Spleen (tissue), 13 donors: ENCODE measurements at places on chromosomes 3 and 15.
A peak's percentile ranks its signal among the peaks of the same experiment; 100 is the strongest.

- peak; percentile 81 for DNase-seq
These were observed 31.3 kb upstream of the TMEM115 start for GRCh38 chr3:50390508-50391224.

DNA sequence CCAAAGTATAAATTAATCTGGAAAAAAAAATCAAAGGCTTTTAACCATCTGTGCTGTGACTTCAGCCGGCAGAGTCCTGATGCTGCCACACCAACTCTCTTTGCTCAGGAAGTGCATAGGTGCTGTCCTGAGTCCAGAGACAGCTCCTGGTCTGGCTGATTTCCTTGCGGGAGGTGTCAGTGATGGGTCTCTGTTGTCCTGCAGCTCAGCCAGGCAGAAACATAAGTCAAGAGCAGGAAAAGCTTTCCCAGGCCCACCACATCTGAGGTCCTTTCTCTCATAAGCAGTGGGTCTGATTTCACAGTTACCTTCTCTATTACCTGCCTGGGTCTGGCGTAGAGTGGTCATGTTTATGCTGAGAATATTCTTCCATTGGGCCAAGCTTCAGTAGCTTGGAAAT lies 19.4 kb downstream of the CHST2 start:
- DNase-seq = no peak

DNA sequence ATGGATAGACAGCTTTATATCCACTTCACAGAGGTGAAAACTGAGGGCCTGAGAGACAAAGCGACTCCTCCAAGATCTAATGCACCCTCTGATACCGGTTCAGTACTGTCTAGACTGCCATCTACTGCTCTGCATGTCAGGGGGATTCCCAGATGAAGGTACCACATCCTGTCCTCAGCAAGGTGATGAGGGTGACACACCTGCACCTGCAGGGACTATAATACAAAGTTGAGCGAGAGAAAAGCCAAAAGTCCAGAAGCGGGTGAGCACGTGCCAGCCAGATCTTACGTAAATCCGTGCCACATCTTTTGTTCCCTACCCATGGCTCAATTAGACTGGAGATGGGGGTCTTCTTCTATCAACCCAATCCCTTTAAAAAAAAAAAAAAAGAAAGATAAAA lies 32.4 kb upstream of the HES1 start:
- DNase-seq = no peak

- DNase-seq = no peak
These were observed 85.2 kb upstream of the TGFBR2 start for GRCh38 chr3:30521156-30521715.

GRCh38 chr15:92449476-92449875 lies 55.8 kb downstream of the ST8SIA2 start:
- DNase-seq = no peak

GRCh38 chr3:107765524-107765923 lies 242.8 kb downstream of the BBX start:
- DNase-seq = no peak

- DNase-seq = no peak
These were observed 128.6 kb upstream of the LIPC start for GRCh38 chr15:58303236-58303635.

- DNase-seq = no peak
These were observed 17.9 kb downstream of the PXK start for GRCh38 chr3:58350627-58351013.

GRCh38 chr3:142434503-142434902 lies 13.3 kb downstream of the XRN1 start:
- no peak for DNase-seq

GRCh38 chr3:82274897-82275296 lies 513.5 kb upstream of the GBE1 start:
- DNase-seq = no peak

DNA sequence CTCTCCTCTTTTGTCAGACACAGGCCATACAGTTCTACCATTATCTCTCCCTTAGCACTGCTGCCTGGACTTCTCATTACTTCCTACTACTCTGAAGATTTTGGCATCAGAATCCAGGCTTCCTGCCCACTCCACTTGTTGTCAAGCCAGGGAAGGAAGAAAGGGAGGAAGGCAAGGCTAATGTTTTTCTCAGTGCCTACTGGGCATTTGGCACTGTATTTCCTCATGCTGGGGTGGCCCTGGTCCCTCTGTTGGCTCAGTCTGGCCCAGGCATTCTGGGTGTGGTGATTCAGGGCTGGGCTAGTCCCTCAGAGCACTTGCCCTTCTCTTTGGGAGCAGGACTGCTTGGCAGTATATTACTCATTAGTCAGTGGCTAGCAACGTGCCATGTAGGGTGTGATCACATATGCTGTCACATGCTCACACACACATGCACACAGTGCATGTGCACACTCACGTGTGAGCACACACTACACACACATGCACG lies 52.9 kb downstream of the BSN start:
- DNase-seq = no peak

DNA sequence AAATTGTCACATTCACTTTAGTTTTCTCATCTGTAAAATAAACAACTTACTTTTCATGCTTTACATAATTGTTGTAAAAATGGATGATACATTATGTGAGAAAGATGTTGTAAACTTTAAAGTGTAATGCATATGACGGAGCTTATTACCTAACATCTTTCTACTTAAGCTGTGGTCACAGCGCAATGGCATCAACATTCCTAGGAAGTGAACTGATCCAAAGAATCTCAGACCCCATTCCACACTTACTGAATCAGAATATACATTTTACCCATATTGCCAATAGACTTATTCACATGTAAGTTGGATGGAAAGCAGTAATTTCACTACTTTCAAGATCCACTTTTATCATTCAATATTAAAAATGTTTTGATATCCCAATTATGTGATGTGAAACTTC lies 497.5 kb downstream of the FGF12 start:
- DNase-seq = no peak

DNA sequence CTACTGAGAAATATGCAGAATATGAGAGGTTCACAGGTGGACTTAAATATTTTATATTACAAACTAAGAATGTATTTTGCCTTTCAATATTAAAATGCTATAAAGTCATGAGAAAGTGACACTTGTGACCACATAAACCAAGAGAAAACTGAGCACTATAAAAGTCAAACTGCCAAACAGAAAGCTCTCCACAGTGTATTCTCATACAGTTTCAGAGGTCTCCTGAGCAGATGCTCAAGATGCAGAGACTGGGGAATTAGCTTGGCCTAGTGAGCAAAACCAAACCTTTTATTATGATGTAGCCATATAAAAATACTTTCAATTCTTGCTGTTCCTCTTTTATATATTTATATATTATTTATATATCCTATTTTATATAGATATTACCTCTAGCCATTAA lies 227.8 kb downstream of the TBC1D5 start:
- DNase-seq = no peak

GRCh38 chr3:188303286-188303799 lies 149.4 kb downstream of the LPP start:
- no peak for DNase-seq

DNA sequence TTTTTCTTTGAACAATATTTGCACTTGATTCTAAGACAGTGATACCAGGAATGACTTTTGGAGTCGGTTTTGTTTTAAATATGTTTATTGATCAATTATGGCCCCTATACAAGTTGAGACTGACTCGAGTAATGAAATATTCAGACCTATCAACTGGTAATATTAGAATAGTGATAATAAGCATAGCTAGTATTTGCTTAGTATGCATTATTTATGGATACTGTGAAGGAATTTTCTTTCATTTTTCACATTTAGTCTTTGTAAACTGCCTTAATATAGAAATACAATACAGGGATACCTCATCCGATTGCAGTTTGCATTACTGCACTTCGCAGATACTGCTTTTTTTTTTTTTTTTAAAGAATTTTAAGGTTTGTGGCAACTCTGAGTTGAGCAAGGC lies 107.9 kb downstream of the CNTN4 start:
- no peak for DNase-seq

GRCh38 chr3:189270248-189270832 lies 98.6 kb downstream of the TPRG1 start:
- no peak for DNase-seq

DNA sequence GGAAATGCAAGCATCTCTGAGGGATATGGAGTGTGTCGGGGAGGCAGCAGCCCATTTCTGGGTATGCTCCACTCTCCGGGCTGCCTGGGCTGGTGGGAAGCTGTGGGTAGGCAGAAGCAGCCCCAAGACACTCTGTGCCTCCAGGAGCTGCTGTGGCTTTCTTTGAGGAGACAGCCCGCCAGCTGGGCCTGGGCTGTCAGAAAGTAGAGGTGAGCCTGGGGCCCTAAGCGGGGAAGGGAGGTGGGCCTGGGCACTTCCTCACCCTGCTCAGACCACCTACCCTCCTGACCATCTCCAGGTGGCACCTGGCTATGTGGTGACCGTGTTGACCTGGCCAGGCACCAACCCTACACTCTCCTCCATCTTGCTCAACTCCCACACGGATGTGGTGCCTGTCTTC lies 1.7 kb downstream of the ACY1 start:
- no peak for DNase-seq

DNA sequence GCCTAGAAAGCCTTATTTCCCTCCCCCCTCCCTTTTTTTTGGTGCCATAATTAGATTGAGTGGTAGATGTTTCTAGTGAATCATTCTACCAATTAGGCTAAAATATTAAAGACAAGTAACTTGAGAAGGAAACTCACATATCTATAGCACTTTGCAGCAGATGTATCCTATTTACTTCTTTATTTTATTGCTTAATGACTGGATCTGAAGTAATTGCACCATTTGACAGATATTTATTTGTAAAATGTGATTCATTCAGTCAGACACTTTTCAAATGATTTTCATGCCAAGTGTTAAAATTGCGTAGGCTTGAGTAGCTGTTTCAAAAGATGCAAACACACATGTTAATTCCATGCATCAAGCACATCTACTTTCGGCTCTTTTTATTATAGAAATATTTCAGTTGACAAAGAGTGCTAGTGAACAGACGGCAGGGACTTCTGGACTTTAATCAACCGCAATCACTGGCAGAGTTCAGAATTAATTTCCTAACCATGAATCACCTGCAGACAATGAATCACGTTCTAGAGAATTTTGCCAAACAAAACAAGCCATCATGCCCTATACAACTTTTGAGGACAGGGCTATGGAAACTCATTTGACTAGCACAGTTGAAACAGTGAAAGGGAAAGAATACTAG lies 636.8 kb downstream of the MECOM start:
- DNase-seq = no peak
